Dermis microvascular lymphatic vessel endothelial cell (primary cell): ENCODE measurements at places on chromosomes 1 and 21. TPM values are rescaled to one million over a fixed set of nuclear protein-coding genes. Genes with fewer than 3 reads are reported as not detected.

Gene C1orf141
- total RNA-seq: not detected in 2 replicates

Gene MCOLN3
- not detected in 2 replicates for total RNA-seq

Gene CLCA1
- not detected in 2 replicates for total RNA-seq

Gene SH2D1B
- 0.13 TPM in 1 of 2 replicates, not detected in the other for total RNA-seq

Gene GPR89A
- total RNA-seq: 17.3 and 17.5 TPM in 2 replicates

Gene ALX3
- not detected in 2 replicates for total RNA-seq

Gene LCE1A
- not detected in 2 replicates for total RNA-seq

Gene FAM72D
- 0.89 and 1.4 TPM in 2 replicates for total RNA-seq

Gene SEC16B
- 0.39 and 1.1 TPM in 2 replicates for total RNA-seq

Gene TAL1
- 55.8 and 77.9 TPM in 2 replicates for total RNA-seq

Gene WNT3A
- total RNA-seq: not detected in 2 replicates

Gene ATF3
- total RNA-seq: 1.0 and 1.3 TPM in 2 replicates

Gene HCRTR1
- 0.77 and 2.8 TPM in 2 replicates for total RNA-seq

Gene MTARC1
- total RNA-seq: 1.0 and 3.6 TPM in 2 replicates

Gene PDIK1L
- 4.2 and 4.3 TPM in 2 replicates for total RNA-seq

Gene LRRC7
- 0.13 TPM in 2 replicates for total RNA-seq

Gene RFX5
- total RNA-seq: 40.7 and 48.7 TPM in 2 replicates

Gene FAM177B
- total RNA-seq: not detected in 2 replicates
